GM23338 (cell line): ENCODE measurements at places on chromosomes 11 and 22. TPM values are rescaled to one million over a fixed set of nuclear protein-coding genes. Genes with fewer than 3 reads are reported as not detected.

DNA sequence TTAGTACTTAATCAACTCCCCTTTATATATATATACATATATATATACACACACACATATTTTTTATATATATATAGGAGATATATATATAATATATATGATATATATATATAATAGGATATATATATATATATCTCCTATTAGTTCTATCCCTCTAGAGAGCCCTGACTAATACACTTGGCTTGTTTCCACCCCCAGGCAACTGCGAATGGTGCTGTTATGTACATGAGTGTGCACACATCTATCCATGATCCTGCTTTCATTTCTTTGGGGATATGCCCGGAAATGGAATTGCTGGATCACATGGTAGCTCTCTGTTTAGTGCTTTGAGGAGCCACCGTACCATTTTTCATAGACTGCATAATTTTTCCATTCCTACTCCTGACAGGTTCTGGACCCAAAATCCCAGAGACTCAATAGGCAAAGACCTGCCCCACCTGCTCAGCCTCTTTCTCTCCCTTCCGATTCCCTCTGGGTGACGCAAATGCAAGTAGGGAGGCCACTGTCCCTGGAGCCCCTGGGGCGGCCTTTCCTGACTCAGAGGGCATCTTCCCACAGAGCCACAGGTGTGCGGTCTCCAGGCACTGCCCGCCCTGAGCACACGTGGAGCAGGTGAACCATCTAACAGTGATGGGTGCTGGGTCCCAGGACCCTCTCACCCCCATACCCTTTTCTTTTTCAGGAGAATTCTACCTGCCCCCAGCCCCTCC is 12.0 kb downstream of the FGF3 start:
- no peaks in the 10 kb centered on the region for H3K4me1 ChIP-seq
- no peak for DNase-seq
- no peaks in the 10 kb centered on the region for H3K27me3 ChIP-seq
- no peak overlapping the region for H3K27ac ChIP-seq
- H3K4me3 ChIP-seq: no peak overlapping the region

- peaks cover 1% of the 10 kb centered on the region; the same call in 1 of the 2 replicates for H3K36me3 ChIP-seq
- no peak overlapping the region for H3K27ac ChIP-seq
- H3K4me1 ChIP-seq: peaks cover 7% of the 10 kb centered on the region; the same call in 1 of the 2 replicates
- peak; percentile 13 for DNase-seq
- H3K4me3 ChIP-seq: no peak overlapping the region
Measured at GRCh38 chr11:94186342-94187203, 57.9 kb downstream of the PANX1 start.

DNA sequence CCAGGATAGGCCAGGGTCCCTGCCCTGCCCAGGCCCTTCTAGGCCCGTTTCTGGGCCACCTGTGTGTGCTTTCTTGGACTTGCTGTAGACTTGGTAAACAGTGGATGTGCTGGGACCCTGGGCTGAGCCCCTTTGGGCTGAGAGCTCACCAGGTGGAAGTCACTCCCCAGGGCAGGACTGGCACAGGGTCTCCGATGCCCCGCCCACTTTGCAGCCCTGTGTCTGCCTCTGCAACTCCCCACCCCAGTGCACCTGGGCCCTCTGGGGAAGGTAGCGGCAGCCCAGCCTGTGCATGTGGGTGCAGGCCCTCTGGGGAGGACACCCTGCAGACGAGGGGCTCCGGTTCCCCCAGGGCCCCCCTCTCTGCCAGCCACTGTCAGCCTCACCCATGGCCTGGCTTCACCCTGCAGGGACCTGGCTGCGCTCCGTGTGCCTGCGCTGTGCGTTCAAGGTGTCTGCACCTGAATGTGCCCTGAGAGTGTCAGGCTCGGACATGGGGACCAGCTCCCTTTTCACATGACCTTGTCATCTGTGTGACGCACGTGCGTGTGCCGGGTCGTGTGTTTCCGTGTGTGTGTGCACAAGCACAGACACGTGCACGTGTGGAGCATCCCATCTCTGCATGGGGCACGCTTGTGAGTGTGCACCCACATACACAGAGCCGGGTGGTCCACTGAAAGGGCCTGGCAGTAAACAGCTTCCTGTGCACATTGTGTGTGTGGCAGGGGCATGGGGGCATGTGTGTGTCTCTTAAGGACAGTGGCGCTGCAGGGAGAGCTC is 118.5 kb downstream of the KCNQ1OT1 start:
- H3K27ac ChIP-seq: no peak overlapping the region
- H3K4me1 ChIP-seq: no peaks in the 10 kb centered on the region
- no peaks in the 10 kb centered on the region for H3K36me3 ChIP-seq
- DNase-seq: no peak
- H3K27me3 ChIP-seq: peaks cover 30% of the 10 kb centered on the region

GRCh38 chr11:61764606-61765260 is 12.3 kb downstream of the MYRF start:
- peak; percentile 66 for DNase-seq
- no peaks in the 10 kb centered on the region for H3K27me3 ChIP-seq
- peaks cover 15% of the 10 kb centered on the region; the same call in 1 of the 2 replicates for H3K4me1 ChIP-seq
- no peaks in the 10 kb centered on the region for H3K36me3 ChIP-seq
- no peak overlapping the region for H3K4me3 ChIP-seq
- no peak overlapping the region for H3K27ac ChIP-seq

DNA sequence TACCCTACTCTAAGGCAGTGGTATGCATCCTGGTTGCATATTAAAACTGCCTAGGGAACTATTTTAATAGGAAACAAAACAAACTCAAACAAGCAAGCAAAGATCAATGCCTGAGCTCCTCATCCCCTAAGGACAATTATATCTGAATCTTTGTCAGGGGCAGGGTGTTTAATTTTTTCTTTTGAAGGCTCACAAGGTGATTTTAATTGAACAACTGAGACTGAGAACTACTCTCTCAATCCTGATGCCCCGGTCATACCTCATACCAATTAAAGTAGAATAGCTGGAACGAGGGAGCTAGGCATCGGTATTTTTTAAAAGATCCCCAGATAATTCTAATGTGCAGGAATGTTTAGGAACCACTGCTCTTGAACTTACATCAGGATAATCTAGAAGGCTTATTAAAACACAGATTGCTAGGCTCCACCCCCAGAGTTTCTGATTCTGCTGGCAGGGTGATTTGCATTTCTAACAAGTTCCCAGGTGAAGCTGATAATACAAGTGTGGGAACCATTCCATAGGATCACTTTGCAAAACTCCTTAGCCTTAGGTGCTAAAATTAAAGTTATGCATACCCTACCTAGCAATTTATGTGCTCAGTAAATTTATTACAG is 416.5 kb downstream of the GUCY1A2 start:
- no peak overlapping the region for H3K27ac ChIP-seq
- no peak overlapping the region for H3K4me3 ChIP-seq
- DNase-seq: no peak

DNA sequence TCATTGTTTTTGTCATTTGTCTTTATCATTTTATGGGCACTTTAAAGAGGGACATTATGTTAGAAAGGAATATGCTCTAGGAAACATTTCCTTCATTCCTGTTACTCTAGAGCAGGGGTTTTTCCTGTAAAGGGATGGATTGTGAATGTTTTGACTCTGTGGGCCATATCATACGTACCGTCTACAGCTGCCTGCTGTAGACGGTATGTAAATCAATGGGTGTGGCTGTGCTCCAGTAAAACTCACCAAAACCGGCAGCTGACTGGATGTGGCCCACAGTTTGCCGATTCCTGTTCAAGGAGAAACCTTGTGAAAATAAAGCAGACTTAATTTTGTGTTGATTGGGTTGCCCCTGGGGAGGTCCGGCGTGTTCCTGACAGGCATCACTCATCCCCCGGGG is 7.3 kb downstream of the IGHMBP2 start:
- DNase-seq: no peak
- H3K36me3 ChIP-seq: peaks cover 15% of the 10 kb centered on the region; the same call in 1 of the 2 replicates
- H3K27ac ChIP-seq: no peak overlapping the region
- H3K27me3 ChIP-seq: no peaks in the 10 kb centered on the region

- DNase-seq: no peak
- no peaks in the 10 kb centered on the region for H3K36me3 ChIP-seq
- H3K27me3 ChIP-seq: no peaks in the 10 kb centered on the region
- no peaks in the 10 kb centered on the region for H3K4me1 ChIP-seq
Measured at GRCh38 chr11:28274216-28274615, 166.0 kb downstream of the METTL15 start.

DNA sequence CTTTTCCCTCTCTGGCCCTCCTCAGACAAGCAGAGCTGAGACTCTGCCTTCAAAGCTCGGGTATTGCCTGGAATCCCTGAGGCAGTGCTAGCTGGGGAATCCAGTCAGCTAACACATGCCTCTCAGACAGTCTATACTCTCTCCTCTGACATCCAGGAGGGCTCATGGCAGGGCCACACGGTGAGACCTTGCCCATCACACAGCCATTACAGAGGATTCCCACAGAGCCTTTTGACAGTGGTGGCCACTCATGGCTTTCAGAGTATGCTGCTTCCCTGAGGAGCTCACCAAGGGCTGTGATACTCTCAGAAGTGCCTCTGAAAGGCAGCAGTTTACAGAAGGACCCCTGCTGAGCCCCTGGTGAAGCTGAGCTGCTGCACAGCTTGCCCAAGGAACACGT is 165.3 kb downstream of the RRAS2 start:
- H3K4me3 ChIP-seq: no peak overlapping the region
- H3K36me3 ChIP-seq: no peaks in the 10 kb centered on the region
- no peak overlapping the region for H3K27ac ChIP-seq
- peak; percentile 38 for DNase-seq

DNA sequence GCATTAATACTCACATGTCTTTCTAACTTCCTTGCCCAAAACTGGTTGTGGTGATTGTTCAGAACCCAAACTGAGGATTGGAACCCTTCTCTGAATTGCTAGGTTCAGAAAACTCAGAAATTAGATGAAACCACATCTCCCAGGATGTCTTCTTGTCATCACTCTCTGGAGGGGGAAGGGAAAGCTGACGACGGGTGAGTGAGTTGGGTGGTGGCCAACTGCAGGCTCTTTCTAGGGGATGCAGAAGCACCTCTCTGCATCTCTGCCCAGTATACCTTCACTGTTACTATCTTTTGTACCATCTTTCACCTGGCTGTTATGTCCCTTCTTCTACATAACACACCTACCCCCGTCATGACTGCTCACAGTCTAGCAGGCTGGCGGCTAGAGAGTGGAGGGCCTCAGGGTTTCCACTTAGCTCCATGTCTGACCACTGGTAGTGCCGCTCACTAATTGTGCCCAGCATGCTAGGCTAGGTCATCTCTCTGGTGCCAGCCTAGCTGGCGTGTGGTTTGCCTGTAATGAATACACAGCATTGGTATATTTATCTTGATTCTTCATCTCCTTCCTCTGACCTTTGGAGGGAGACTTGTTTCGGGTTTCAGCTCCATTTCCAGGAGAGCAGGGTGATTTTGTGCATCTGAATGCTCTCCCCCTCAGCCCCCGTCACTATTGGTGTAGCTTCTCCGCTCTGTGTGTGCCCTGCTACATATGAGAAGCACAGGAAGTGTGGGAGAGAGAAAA is 7.3 kb downstream of the GRAMD1B start:
- H3K36me3 ChIP-seq: no peaks in the 10 kb centered on the region; the same call in 1 of the 2 replicates
- H3K27me3 ChIP-seq: no peaks in the 10 kb centered on the region
- DNase-seq: no peak
- H3K4me3 ChIP-seq: no peak overlapping the region
- H3K27ac ChIP-seq: no peak overlapping the region

- no peak for DNase-seq
- no peak overlapping the region for H3K27ac ChIP-seq
- H3K36me3 ChIP-seq: no peaks in the 10 kb centered on the region
- no peaks in the 10 kb centered on the region for H3K4me1 ChIP-seq
Measured at GRCh38 chr11:36304351-36304750, 8.3 kb downstream of the PRR5L start.

DNA sequence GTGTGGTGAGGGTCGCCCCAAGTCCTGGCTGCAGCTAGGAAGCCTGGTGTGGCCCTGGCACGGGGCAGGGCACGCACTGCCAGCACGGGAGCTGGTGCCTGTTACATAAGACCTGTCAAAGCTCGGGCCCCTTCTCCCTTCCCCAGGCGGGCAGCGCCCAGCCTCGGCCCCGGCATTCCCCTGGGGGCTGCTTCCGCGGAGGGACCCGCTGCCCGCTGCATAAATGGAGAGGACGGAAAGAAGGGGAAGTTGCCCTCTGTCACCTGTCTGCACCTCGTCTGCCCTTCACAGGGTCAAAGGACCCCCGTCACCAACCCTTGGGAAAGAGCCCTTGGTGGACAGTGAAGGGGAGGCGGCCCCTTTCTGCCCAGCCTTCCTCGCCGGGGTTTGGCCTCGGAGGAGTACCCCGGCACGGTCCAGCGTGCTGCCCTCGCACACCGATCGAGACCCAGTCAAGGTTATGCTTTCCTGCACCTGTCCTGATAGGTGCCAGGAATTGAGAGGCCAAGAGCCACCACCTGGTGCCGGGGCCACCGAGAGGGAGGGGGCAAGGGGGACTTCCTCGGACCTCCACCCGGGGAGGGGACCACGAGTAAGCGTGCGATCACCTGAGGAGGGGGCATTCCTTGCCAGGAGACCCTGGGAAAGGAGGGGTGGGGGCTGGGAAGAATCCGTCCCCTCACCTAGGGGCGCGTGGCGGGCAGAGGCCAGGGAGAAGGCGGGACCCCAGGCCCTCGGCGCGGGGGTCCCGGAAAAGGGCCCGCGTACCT is 16.8 kb upstream of the MFRP start:
- H3K27me3 ChIP-seq: peaks cover 49% of the 10 kb centered on the region
- peaks cover 44% of the 10 kb centered on the region for H3K4me1 ChIP-seq
- peak; percentile 40 for DNase-seq

PACS1 gene
- 23.7 and 37.5 TPM in 2 replicates for total RNA-seq

YPEL4 gene
- total RNA-seq: 0.82 TPM in 1 of 2 replicates, not detected in the other

RBMXL2 gene
- total RNA-seq: 0.17 TPM in 1 of 2 replicates, not detected in the other

DNAJB7 gene
- not detected in 2 replicates for total RNA-seq

NTM gene
- 5.3 and 14.6 TPM in 2 replicates for total RNA-seq

KBTBD4 gene
- total RNA-seq: 16.6 and 17.2 TPM in 2 replicates
